ENCODE measurements at places on chromosomes 16 and 17.

DNA sequence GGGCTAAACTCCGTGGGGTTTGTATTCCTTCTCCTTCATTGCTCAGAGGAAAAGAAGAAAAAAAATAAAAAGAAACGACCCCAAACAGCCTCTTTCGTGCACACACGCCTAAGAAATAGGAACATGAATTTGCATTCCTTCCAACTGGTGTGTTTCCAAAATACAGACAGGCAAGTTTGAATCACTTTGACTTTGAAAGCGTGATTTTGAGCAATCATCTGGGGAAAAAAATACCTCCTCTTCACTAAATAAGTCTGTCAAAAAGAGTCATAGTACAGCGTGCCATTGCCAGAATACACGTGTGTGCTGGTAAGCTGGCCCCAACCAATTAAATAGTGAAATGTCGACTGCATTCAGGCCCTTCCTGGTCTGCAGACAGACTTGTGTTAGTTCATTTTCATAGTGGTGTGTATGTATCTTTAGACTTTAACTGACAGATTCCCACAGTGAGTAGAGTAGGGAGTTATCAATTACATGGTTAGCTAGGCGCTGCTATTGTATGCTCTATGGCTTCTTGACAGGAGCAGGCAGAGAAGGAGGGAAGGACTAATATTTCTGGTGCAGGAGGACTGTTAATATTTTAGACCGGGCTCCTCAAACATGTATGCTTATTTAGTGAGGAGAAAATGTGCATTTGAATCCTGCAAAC is 618.3 kb downstream of the MAF start:
- no peak for DNase-seq

- peak; percentile 52 for DNase-seq
Observed at GRCh38 chr17:3963237-3964201, 718 bp downstream of the ATP2A3 start.

DNA sequence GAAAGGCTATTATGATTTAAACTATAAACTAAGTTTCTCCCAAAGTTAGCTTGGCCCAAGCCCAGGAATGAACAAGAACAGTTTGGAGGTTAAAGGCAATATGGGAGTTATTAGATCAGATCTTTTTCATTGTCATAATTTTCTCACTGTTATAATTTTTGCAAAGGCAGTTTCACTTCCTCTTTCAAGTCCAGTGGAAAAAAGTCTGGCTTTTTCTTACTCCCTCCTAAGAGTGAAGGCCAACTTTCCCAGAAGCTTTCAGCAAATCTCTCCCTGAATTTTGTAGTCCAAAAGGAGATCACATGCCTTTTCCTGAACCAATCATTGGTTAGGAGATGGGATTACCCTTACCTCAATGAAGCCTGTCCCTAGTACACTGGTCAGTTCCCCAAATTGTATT is 9.1 kb upstream of the BLMH start:
- no peak for DNase-seq

GRCh38 chr16:69745959-69746358 is 8.8 kb downstream of the NOB1 start:
- DNase-seq: no peak

GRCh38 chr16:52515068-52515671 is 31.8 kb downstream of the TOX3 start:
- no peak for DNase-seq
